Spleen (tissue), 13 donors: ENCODE measurements at places on chromosomes 7 and 10. TPM values are rescaled to one million over a fixed set of nuclear protein-coding genes. Genes with fewer than 3 reads are reported as not detected.

Gene PDE6C
- polyA plus RNA-seq = not detected

Gene FZD8
- 0.93 TPM for polyA plus RNA-seq

Gene FANK1
- 0.35 TPM for polyA plus RNA-seq

Gene NRP1
- 8.7 TPM for polyA plus RNA-seq

Gene ADRA2A
- 0.74 TPM for polyA plus RNA-seq

Gene LRRC4
- polyA plus RNA-seq = 0.78 TPM

- no peak for DNase-seq
- H3K27me3 ChIP-seq = no peaks in the 10 kb centered on the region
- no peaks in the 10 kb centered on the region for H3K4me1 ChIP-seq
Observed at GRCh38 chr10:63280386-63280785, 147.3 kb downstream of the NRBF2 start.

DNA sequence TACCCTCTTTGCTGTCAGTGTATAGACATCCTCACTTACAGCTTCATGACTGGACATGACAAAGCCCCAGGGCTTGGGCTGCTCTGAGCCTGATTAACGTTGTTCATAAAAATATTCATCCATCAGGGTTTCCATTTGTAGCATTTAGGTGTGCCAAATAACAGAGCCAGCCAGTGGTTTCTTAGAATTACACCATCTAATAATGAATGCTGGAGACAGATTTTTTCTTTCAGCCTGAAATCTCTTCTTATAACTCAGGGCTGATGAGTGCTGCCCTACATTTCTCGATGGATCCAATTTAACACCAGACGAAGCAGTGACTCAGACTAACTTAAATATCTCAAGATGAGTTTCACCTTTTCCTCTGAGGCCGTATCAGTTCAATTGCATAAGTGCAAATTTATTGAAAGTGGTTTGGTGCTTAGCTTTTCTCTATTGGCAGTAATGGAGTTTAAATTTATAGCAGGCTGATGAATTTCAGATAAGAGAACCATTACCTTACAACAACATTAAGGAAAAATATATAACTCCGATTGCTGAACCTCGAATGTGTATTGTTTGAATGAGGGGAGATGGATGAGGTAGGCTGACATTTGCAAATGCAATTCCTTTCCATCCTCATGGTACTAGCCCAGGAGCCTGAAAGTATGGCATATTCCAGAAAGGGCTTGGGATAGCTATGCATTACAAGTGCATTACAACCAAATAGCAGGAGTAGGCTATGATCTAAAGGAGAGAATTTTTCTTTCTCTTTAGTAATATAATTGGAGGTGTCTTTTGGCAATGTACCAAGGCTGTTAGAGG is 900.6 kb downstream of the KCNMA1 start:
- H3K27me3 ChIP-seq = no peaks in the 10 kb centered on the region
- no peak overlapping the region for H3K27ac ChIP-seq
- H3K4me3 ChIP-seq = no peak overlapping the region
- H3K36me3 ChIP-seq = no peaks in the 10 kb centered on the region
- no peak for DNase-seq

- H3K27me3 ChIP-seq = no peaks in the 10 kb centered on the region
- no peak within 1 kb of the TSS for H3K27ac ChIP-seq
- DNase-seq = no peak
Observed at GRCh38 chr7:31687024-31687748, at the start of gene PPP1R17. Gene PPP1R17, plus strand, starts transcription at chr7:31687215. Its CDS starts 5,227 bp downstream, at chr7:31692442.

GRCh38 chr7:87627634-87627994 is 584 bp upstream of the RUNDC3B start:
- no peaks in the 10 kb centered on the region for H3K36me3 ChIP-seq
- DNase-seq = peak; percentile 83
- peaks cover 15% of the 10 kb centered on the region for H3K4me1 ChIP-seq
- no peaks in the 10 kb centered on the region for H3K27me3 ChIP-seq
